ENCODE measurements at places on chromosomes 6 and 20.

GRCh38 chr6:128807577-128807976 lies 75.4 kb upstream of the LAMA2 start:
- no peak for DNase-seq

DNA sequence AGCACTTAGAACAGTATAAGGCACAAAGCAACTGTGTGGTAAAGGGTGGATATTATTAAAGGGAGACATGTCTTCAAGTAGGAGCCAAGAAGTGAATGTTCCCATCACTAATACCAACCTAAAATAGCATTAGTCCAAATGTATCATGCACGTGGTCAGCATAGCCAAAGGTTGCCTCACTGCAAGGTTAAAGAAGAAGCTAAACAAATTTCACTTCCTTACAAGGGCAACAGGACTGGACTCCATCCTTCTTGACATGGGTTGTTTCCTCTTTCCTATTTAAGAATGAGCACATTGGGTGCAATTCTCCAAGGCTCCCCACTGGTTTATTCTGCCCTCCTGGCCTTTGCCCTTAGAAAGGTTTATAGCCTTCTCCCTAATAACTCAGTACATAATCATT lies 186.7 kb downstream of the PHACTR1 start:
- DNase-seq, result no peak

- DNase-seq, result peak; percentile 9
These were observed 642 bp downstream of the GZF1 start for GRCh38 chr20:23362392-23363256.

DNA sequence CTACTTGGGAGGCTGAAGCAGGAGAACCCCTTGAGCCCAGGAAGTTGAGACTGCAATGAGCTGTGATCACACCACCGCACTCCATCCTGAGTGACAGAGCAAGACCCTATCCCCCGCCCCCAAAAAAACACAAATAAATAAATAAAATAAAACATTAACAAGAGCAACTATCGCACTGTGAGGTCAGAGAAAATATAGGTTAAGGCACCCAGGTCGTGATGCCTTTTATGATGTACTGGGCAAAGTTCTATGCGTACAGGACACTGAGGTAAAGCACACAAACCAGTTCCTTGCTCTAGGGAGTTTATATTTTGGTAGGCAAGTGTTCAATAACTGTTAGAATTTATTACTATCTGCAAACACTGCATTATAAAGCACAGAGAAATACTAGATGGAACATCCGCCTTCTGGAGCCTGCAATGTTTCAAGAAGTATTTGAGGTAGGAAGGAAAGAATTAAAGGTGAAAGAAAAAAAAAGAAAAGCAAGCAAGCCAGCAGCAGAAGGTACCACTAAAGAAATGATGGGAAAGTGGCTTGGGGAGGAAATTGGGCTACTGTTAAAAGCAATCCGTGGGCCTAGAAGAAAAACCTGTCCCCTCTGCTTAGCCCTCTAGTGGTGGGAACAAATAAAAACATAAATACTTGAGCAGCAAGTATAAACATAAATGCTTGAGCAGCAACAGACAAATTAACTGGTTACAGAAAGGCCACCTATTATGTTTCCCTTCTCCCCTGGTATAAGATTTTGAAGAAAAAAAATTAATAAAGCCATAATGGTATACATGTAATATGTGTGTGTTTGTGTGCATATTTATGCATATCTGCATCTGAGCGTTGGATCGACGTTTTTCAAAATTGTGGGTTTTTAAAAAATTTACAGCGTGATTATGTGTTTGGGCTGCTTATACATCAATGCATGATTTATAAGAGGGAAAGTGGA lies 128.0 kb downstream of the PHACTR1 start:
- DNase-seq, result no peak
